Stimulated activated CD8-positive, alpha-beta memory T cell treated with anti-CD3 and anti-CD28 coated beads, Interleukin-7, amount 100 ng/mL, for 1 hour (primary cell): ENCODE measurements at places on chromosomes 13 and 19.
A peak's percentile ranks its signal among the peaks of the same experiment; 100 is the strongest.

DNA sequence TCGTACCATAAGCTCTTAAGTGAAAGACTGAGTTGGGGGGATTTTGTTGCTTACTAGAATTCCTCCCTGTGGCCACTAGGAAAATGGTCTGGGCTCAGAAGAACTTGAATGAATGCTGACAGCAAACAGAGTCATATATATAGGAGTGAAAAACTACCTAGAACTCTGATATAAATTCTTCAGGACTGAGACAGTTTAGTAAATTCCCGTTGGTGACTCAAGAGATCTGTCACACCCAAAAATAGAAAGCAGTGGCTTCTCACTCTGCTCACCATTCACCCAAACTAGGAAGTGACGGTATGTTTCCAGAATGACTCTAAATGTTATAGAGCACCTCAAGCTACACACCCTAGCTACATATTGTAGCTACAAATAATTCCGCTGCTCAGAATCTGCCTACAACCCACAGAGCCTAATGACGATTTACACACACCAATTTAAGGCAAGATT, 116.2 kb downstream of the TBC1D4 start:
- DNase-seq: no peak

GRCh38 chr13:70630247-70630646, 522.0 kb upstream of the KLHL1 start:
- DNase-seq: no peak

- peak; percentile 60 for DNase-seq
Observed at GRCh38 chr19:56367829-56368711, 25.3 kb downstream of the ZNF582 start.

DNA sequence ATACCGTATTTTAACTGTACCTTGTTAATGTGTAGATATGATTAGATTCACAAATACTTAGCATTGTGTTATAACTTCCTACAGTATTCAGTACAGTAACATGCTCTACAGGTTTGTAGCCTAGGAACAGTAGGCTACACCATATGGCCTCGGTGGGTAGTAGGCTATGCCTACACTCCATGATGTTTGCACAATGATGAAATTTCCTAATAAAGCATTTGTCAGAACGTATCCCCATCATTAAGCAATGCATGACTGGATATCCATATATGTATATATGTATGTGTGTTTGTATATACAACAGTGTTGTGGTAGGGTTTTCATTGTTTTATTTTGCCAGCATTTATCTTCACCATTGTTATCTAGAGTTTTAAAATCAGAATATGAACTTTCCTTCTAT, 119.4 kb downstream of the SLC7A1 start:
- no peak for DNase-seq

DNA sequence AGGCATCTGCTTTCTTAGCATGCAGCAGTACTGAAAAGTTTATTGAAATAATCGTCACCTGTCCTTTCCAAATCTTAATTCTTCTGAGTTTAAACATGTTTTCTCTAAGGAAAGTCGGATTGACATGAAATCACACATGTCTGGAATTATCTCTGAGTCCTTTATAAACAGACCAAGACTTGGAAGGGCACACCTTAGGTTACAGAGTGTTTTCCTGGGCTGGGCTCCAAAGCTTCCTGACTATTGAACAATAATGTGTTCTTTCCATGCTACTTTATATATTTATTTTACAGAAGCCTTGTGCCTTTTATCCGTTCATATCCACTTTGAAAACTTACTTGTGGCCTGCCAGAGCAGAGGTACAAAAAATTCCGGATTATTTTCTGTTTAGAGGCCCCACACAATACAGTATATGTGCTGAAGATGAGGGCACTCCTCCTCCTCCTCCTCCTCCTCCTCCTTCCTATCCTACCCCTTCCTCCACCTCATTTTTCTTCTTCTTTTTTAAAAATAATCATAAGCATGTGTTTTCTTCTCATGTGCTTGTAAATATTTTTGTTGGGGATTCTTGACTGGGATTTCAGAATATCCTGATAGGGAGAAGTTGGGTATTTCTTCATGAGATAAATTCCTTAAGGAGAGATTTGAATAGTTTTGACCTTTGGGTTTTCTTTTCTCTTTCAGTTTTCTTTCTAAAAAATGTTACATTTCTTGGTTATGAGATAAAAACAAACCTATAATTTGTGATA, 52.3 kb downstream of the LRCH1 start:
- DNase-seq: no peak
